ENCODE measurements at places on chromosomes 6 and 20.
A peak's percentile ranks its signal among the peaks of the same experiment; 100 is the strongest.

DNA sequence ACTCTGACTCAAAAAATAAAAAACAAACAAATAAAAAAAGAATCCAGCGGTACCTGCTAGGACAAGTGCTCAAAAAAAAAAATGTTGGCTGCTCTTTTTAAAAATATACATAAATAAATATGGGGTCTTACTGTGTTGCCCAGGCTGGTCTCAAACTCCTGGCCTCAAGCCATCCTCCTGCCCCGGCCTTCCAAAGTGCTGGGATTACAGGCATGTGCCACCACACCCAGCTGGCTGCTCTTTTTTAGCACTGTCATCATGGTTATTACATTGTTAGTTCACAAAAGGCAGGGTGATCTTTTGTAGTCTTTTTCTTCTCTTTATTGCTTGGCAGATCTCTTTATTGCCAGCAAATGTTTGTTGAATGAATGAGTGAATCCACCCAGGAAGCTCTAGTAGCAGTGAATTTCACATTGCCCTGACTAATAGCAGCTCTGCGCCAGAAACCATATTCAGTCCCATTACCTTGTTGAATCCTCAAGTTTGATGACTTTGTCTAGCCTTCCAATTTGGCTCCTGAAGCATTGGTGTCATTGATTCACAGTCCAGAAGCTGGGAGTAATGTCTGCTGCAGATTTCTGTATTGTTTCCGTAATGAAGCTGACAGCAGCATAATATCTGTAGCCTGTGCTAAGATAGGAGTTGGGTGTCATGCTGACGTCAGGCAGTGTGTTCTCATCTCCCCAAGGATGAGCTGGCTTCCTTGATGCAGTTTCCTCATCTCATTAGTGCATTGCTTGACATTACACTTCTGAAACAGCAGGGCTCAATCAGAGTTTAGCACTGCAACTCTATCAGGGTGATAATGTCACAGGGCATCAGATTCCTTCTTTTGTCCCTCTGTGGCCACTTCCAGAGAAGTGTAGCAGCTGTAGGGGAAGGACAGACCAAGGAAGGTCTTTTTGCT, 84.9 kb upstream of the TGM3 start:
- no peak for DNase-seq

DNA sequence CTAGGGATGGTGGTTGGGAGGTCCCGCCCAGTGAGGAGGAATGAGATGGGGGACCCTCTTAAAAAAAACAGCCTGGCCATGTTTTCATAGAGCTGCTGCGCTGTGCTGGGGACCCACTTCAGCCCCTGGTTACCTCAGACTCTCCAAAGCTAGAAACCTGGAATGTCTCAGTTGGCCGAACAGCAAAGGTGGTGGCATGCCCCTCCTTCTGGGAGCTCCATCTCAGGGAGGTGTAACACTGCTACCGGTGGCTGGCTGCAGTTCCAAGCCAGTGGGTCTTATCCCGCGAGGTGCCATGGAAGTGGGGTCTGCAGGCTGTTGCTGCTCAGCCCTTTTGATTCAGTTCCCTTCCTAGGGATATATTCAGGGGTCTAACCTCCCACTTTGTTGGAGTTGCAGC, 35.7 kb upstream of the TFB1M start:
- no peak for DNase-seq

DNA sequence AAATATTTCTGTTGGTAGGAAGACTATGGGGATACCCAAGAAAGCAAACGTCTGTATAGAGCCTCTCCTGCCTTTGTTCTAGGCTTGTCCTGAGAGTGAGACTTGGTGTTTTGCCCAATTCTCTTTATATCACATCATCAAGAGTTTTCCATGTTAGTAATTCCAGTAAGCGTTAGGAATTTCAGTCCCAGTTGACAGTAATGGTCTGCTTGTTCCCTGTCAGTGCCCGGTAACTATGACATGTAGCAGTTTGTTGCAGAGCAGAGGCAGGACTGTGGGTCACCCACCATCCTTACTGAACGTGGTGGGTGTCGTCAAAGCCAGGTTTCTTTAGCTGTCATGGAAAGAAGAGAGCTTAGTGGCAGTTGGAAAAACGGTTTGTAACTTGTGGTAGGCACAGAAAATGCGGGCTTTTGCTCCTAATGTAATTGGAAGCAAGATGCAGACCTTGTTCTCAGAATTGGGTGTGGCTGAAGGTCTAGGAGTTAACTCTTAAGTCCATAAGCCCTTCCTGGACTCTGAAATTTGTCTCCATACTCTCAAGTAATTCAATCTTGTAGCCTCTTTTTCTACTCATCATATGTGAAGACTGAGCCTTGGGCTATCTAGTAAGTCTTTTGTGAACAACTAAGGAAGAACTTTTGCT, 188.8 kb downstream of the TMEM242 start:
- no peak for DNase-seq

DNA sequence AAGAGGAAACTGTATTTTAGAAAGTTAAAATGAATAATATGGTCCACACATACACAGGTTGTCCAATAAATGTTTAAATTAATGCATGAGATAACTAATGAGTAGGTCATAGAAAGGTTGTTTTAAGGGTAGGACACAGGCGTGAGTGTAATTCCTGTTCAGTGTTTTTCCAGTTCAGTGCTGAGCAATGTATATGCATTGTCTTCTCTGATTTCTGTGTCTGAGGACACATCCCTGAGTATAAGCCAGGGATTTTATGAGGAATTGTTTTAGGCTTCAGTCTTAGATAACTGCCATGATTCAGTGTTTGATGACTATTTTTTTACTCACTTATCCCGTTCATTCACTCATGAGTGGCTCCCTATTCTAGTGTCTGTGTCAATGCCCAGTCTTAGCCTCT, 298.5 kb upstream of the TBX18 start:
- no peak for DNase-seq

GRCh38 chr6:57147955-57148858, 23.9 kb upstream of the BAG2 start:
- DNase-seq, result no peak

- no peak for DNase-seq
These were observed 238.6 kb upstream of the PMEPA1 start for GRCh38 chr20:57948180-57948955.

DNA sequence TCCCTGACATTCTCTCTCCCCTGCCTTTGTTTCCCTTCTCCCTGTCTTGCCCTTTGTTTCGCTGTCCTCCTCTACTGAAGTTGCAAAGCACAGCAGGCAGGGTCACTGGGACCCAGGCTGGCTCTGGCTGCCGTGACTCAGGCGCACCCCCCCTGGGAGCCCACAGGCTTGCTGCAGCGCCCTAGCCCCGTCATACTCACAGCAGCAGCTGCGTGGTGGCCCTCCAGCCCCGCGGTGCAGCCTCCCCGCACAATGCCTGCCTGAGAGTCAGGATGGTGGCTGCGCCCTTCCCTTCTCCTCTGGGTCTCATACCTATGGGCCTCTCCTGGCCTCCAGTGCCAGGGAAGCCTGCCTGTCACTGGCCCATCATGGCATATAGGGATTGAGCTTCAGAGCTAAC, 41.7 kb downstream of the TXNDC5 start:
- no peak for DNase-seq

DNA sequence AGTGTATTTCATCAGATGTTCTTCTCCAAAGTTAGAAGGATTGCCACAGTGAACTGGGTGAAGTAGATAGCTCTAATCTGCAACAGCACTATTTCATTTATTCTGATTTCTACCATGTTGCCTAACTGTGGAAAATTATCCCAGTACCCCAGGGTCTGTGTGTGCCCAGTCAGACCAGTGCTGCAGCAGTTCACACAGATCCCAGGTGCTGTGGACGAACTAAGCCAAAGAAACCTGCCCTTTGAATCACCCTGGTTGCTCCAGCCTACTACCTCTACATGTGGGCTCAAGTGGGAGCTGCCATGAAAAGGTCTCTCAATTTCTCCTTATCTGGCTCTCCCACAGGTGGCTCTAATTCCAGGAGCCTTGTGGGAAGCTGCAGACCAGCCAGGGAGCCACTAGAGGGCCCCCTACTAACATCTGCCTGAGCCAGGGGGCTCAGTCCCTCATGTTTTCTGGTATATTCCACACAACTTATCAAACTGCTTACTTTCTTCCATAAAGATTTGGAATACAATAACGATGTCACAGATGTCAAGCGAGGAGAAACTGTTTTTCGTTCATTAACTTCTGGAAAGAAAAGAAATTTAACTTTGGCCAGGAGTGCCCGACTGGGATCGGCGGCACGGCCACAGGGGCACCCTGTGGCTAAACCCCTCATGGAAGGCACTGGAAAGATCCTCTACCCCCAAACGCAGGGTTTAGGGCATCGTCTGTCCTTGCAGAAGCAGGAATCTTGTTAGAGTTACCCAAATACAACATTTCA, 31.6 kb upstream of the LY86 start:
- DNase-seq, result peak; percentile 1

DNA sequence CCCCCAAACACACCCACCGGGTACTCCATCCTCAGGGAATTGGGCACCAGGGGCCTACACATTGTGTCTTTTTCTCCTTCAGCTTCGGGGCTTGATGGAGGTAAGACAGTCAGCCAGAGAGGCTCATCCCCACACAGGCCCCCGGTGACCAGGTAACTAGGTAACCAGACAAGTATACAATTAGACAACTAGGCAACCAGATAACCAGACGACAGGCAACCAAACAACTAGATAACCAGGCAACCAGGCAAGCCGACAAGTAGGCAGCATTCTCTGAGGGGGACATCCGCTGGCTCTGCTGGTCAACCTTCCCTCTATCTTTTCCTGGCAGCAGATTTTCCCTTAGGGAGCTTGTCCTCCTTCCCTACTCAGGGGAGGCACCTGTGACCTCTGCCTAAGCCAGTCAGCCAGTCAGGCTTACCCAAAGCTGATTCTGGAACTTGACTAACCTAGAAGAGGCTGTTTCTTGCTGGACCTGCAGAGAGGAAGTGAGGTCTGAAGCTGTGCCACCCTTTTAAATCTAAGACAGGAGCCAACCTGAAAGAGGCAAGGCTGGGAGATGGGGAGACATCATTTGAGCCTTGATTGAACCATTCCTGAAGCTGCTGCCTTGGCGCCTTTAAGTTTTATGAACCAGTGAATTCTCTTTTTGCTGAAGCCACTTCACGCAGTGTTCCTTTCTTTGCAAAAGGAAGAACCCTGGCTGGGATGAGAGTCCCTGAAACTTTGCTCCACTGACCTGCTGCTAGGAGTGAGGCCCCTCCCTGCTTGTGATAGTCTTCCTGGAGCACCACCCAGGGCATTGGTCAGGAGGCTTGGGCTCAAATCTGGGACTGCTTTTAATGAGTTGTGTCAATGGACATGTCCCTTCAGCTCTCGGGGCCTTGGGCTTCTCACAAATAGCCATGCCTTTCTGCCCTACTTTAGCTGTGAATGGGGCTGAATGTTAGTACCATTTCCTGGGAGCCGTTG, 96.4 kb upstream of the RNF24 start:
- no peak for DNase-seq

Measured in NCI-H345 (cell line).